ENCODE measurements at places on chromosomes 6 and 20.

DNA sequence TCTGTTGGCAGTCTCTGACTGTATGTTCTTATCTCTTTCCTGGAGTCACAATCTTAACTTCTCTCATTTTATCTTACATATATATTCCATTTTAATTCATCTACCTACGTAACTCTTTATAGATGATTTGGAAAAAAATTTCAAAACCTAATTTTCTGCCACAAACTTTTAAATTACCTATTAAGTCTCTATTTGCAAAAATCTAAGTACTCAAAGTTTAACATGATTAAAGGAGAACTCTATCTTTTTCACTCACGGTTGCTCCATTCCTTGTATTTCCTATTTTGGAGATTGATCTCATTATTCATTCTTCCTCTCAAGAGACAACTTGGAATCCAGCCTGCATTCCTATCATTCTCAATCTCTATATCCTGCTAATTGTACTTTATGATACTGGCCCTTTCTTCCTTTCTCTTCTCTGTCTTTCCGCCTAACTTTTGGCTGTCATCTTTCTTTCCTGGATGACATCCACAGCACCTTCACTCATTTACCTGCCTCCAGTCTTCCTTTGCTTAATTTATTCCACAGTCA is 1071.1 kb upstream of the CITED2 start:
- DNase-seq = no peak

DNA sequence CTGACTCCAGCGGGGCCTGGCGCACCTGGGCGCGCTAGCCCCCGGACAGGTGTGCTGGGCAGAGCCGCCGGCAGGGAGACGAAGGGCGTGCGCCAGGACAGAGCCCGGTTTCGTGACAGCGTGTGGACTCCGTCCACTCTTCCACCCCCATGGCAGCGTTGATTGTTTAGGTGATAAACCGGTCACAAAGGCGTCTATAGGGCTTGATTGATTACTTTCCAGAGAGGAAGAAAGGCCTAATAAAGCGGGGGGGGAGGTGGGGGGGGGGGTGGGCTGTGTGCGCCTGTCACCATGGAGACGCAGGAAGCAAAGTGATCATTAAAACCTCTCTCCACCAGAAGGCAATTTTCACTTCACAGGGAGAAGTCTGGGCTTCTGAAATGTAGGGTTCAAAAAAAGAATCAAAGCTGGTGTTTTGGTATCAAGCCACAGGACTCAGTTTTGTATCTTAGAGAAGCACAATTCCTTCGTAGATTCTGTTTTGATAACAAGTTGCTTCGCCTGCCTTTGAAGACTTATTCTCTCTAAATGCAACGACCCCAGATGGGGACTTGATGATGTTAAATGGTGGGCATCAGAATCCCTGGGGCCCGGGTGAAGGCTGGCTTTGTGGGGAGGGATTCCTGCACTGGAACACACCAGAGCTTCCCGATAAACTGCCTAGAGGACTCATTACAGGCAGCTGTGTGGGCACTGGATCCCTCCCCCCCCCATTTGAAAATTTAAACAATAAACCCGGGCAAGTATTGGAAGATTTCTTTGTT is 1.4 kb downstream of the PHACTR3 start:
- DNase-seq = no peak

GRCh38 chr20:35432430-35432735 is 5.6 kb downstream of the GDF5 start:
- no peak for DNase-seq

DNA sequence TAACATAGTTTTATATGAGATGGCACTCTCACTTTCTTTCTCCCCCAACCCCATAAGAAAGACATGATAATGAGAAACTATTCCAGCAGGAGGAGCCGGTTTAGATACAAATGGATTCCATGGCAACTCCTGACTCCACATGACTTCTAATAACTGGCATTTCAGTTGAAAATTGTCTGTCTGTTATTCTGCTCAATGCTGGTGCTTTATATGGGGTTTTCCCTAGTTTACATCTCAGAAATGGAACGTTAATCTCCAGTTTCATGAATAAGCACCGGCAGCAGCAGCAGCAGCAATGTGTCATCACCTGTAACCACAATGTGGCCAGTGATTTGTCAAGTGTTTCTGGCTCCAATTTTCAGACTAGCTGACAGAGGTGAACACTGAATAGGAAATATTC is 8.0 kb upstream of the SIM1 start:
- peak; percentile 46 for DNase-seq

DNA sequence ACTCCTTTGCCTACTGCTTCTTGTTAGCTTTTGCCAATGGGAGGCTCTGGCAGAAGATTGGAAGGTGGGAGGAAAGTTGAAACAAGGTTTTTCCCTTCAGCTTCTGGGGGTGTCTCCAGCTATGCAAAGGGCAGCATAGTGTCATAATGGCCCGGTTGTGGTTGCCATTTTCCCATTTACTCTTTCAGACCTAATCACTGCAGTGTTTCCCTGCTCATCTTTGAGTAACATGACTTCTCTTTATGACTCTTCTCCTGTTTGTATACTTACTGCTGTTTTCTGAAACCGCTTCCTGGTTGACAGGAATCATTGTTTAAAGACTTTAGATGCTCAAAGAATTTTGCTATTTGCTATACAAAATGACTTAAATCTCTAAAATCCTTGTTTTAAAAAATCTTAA is 19.9 kb downstream of the NRN1 start:
- DNase-seq = no peak

DNA sequence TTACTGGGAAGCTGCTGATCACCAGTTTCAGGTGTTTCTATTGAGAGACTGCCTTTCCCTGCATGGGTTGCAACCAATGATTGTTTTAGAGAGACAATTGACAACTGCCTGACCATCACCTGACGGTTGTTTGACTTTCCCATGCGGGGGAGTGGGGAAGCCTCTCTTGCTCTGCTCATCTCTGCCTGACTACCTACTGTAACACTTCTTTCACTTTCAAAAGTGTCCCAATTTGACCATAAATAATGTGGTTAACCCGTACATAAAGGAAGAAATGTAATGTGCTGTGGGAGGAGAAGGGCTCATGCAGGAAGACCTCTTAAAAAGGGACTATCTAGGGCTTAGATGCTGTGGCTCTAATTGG is 122.1 kb upstream of the PHACTR1 start:
- DNase-seq = no peak

- DNase-seq = no peak
Measured at GRCh38 chr6:92132457-92132856, 1286.9 kb downstream of the EPHA7 start.

DNA sequence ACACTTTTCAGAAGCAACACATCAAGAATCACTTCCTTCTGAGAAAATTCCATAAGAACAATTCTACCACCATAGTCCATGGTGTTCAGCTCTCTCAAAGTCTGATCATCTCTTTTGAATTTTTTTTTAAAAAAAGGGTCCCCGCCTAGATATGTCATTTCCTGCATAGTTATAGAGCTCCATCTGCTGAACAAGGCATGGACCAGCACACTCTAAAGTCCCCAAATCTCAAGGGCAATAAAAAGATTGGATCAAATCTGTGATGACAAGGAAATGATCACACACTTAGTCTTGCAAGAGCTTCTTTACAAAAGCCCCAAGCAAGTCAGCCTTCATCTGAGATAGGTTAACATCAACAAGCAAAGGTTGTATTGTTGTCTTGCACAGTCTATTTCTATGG is 100.7 kb upstream of the STMND1 start:
- DNase-seq = no peak

GRCh38 chr20:32157611-32158010 is 48.1 kb downstream of the TM9SF4 start:
- no peak for DNase-seq

DNA sequence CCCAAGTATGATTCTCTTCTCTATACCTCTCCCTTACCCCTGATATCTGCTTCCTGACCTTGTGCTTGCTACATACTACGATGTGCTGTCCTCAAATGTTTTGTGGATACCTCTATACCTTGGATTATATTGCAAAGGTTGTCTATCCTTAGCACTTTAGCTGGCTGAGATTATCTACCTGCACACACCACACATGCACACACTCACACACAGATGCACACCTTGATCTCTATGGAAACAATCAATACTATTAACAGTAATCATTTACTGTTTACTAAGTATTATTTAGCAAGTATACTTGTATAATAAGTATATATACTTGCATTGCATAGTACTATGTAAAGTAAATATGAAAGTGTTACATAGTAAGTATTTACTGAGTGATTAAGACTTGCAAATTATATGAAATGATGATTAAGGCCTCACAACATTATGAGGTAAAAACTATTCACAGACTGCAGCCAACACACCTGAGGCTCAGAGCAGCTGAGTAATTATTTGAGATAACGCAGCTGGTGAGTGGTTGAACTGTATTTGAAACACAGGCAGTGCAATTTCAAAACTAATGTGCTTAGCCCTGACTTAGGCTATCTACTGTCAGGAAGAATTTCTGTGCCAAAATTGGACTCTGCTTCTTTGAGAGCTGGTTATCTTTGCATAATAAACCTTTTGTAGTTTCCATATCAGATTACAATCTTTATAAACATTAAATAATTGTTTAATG is 699.9 kb downstream of the FRK start:
- DNase-seq = no peak

Data from urothelium cell line (cell line).